Fibroblast of skin of back (primary cell): ENCODE measurements at places on chromosomes 2 and 18.

GRCh38 chr2:138182937-138183312, 218.7 kb downstream of the HNMT start:
- DNase-seq: no peak

DNA sequence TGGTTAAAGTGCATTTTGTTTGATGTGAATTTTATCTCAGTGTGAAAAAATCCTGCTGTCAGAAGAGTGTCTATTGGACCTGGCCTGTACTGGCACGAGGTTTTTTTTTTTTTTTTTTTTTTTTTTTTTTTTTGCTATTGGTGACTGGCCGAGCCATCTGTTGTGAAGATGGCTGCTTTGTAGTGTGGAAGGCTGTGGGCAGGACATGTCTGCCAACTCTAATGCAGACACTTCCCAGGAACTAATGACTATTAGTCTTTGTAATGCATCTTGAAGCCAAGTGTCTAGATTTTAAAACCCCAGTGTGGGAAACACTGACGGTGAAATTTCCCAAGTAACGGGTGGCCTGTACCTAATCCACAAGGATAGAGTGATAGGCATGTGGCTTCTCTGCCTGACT, 34.3 kb downstream of the ZAP70 start:
- peak; percentile 30 for DNase-seq

DNA sequence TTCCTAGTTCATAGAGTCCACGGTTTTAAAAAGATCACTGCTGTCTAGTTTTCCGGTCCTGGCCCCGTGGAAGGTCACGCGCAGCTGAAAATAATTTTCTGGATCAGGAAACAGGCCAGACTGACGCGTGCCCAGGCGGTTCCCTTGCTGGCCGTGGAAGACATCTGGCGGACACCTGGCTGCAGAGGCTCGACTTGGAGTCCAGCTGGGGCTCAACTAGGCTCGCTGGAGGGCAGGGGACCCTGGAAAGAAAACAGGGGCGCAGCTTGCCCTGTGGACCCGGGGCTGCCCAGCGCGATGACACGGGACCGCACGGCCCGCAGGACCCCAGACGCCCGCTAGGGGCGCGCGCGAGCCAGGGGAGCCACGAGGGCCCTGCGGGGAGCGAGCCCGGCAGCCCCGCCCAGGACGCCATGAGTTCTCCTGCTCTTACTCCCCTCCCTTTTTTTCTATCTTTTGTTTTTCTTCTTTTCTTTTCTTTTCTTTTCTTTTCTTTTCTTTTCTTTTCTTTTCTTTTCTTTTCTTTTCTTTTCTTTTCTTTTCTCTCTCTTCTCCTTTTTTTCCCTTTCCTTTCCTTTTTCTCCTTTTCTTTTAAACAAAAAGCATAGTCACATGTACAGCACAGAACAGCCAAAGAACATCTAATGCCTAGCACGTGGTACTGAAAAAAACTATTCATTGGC, 43.2 kb upstream of the UBE2F start:
- peak; percentile 64 for DNase-seq

DNA sequence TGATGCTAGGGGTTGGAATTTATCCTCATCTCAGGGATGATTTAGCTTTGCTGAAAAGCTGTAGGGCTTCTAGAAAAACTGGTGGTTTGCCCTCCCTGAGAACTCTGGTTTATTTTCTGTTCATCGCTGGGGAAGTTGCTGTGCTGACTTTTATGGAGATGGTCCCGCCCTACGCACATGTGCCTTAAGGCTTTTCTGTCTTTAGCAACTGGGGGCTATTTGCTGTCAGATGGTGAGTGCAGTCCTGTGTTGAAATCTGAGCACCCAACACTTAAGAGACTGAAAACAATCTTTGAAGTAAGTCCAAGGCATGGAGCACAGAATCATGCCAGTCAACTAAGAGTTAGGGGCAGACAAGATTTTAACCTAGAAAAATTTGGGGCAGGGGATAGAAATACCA, 2148.4 kb upstream of the CELF4 start:
- DNase-seq: no peak

DNA sequence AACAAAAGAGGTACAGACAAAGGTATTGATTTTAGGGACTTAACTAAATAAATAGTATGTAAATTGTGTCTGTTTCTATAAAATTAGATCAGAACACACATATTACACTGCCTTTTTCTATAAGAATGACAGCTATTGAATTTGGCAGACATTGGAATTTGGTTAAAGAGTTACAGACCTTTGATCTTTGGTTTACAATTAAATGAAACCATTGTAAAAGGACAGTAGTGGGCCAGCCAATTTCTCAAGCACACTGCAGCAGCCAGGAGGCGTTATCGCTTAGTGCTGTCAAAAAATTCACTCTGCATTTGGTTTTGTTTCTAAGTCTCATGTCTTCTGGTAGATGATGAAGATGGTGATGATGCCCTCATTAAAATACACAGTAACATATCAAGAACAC, 175.9 kb downstream of the NR4A2 start:
- no peak for DNase-seq

DNA sequence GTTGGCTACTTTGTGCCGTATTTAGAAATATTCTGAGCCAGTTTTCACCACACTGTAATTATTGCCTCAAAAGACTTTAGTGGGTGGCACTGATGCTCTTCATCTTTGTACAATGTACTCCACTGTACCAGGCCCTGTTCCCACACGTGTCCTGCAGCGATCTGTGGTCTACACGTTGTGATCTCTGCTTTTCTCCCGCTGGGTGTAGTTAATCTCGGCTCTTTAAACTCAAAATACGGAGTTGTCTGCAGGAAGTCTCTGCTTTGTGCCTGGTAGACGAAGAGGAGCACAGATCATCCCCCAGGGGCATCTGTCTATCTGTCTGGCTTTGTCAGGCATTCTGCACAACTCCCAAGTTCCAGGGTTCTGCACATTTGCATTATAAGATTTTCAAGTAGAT, 12.1 kb upstream of the GREB1 start:
- DNase-seq: no peak

DNA sequence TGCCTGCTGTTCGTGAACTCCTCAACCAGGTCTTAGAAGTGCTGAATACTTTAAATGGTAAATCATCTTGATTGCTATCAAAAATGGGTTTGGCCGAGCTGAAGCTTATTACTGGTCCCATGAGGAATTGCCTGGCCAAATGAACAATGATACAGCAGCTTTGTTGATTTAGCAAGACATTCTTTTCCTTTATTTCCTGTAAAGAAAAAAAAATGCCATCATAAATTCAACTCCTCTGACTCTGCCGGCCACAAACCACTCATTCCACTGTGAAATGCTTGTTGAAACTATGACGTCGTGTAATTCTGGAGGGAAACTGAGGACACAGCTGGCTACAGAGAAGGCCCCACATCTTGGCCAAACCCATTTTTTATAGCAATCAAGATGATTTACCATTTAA, 74.2 kb upstream of the ID2 start:
- peak; percentile 91 for DNase-seq

DNA sequence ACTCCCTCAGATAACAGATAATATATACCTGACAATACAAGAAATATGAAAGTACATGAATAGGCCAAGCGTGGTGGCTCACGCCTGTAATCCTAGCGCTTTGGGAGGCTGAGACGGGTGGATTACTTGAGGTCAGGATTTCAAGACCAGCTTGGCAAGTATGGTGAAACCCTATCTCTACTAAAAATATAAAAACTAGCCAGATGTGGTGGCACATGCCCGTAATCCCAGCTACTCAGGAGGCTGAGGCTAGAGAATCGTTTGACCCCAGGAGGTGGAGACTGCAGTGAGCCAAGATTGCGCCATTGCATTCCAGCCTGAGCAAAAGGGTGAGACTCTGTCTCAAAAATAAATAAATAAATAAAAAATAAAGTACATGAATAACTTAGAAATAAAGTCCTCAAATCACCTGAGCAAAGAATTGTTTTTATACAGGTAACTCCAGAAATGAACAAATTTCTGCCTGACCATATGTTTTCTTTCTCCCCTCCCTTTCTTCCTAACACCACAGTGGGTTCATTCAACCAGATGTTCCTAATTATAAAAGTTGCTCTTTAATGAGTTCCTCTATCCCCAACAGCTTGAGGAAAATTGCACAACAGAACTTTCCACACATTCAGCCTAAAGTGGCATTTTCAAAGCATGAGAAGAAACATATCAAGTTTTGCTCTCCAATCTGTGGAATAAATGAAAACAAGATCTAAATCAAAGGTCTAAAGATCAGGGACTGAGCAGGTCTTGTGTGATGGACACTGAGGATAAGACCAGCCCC, 33.6 kb upstream of the AP1S3 start:
- DNase-seq: no peak

GRCh38 chr2:237281836-237282306, 132.1 kb downstream of the COL6A3 start:
- peak; percentile 97 for DNase-seq

DNA sequence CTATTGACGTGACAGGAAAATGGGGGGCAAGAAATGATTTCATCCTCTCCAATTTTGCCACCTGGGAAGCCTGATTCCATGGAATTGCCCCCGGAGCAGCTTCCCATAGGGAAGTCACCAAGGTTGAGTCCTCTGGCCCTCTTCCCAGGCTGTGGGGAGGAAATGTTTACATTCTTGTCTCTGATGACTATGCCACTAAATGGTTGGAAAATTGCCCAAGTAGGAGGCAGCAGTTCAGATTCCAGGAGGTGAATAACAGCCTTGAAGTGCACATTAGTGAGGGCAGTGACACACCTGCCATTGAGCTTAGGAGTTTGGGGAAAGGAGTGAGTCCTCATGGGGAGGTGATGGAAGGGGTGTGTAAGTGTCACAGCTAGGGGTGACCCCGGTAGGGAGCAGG, 449.2 kb upstream of the DCC start:
- peak; percentile 70 for DNase-seq

GRCh38 chr2:19579461-19579860, 221.0 kb upstream of the OSR1 start:
- DNase-seq: no peak
